ENCODE measurements at places on chromosomes 1 and 21.

- H3K27ac ChIP-seq, result no peak overlapping the region
- H3K27me3 ChIP-seq, result peaks cover 1% of the 10 kb centered on the region
- H3K4me3 ChIP-seq, result no peak overlapping the region
- peaks cover 5% of the 10 kb centered on the region for H3K36me3 ChIP-seq
- DNase-seq, result no peak
- no peaks in the 10 kb centered on the region for H3K4me1 ChIP-seq
These were observed 79.2 kb downstream of the HFM1 start for GRCh38 chr1:91325456-91325855.

DNA sequence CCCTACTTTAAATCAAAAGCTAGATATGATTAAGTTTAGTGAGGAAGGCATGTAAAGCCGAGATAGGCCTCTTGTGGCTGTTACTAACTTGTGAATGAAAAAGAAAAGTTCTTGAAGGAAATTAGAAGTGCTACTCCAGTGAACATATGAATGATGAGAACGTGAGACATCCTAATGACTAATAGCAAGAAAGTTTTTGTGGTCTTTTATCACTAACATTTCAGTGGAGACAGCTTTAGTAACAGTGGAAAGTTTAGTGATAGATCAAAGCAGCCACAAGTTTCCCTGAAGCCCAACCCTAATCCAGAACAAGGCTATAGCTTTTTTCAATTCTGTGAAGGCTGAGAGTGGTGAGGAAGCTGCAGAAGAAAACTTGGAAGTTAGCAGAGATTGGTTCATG, 73.6 kb upstream of the LRRC8B start:
- H3K36me3 ChIP-seq, result no peaks in the 10 kb centered on the region
- DNase-seq, result no peak
- H3K27me3 ChIP-seq, result no peaks in the 10 kb centered on the region
- no peak overlapping the region for H3K4me3 ChIP-seq
- H3K4me1 ChIP-seq, result no peaks in the 10 kb centered on the region

DNA sequence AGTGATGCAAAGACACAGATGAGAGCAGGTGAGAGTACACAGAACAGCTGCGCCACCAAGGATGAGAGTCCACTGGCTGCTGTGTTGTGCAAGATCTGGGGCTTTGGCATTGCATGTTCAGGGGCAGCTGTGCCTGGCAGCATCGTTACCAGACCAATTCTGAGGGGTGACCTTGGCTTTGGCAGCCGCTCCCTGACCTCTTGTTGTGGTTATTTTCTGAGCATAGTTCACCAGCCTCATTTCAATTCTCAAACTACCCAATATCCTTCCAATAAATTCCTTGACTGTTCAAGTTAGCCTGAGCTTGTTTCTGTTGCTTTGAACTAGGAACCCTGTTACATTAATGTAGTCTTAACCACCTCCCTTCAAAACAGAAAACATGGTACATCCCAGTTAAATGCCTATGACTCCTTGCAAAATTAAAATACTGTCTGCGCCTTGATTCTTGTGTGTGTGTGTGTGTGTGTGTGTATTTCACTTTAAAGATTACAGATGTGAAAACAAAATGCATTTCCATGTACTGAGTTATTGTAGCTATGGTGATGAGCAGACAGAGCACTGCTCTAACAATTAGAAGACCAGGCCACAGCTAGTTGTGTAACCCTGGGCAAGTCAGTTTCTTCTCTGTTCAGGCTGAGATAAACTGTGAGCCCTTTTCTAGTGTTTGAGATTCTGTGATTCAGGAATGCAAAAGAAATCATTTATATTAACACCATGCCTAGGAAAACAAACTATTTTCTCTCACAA, 106.3 kb upstream of the GUCA2B start:
- no peak overlapping the region for H3K4me3 ChIP-seq
- no peaks in the 10 kb centered on the region for H3K36me3 ChIP-seq
- H3K27ac ChIP-seq, result no peak overlapping the region
- DNase-seq, result no peak
- peaks cover 2% of the 10 kb centered on the region for H3K27me3 ChIP-seq
- H3K4me1 ChIP-seq, result no peaks in the 10 kb centered on the region

GRCh38 chr1:147822292-147822691, 61.9 kb upstream of the GJA5 start:
- H3K27ac ChIP-seq, result no peak overlapping the region
- peaks cover 2% of the 10 kb centered on the region for H3K4me1 ChIP-seq
- no peak overlapping the region for H3K4me3 ChIP-seq
- H3K36me3 ChIP-seq, result no peaks in the 10 kb centered on the region
- DNase-seq, result no peak

DNA sequence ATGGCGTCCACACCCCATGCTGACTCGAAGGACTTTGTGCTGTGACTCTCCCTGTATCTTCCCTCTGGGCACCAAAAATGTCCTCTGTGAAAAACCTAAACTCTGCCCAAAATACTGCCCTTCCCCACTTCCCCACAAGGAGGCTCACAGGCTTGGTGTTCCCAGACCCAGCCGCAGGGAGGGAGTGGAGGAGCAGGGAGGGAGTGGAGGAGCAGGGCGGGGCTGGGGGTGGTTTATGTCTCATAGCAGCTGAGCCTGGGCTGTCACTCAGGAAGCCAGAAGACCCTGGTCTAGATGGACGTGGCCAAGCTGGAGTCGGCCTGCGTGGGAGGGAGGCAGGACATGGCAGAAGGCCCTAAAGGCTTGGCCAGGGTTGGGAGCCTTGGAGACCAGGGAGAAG, 461.7 kb downstream of the PTPRU start:
- no peak overlapping the region for H3K27ac ChIP-seq
- H3K36me3 ChIP-seq, result no peaks in the 10 kb centered on the region
- no peak overlapping the region for H3K4me3 ChIP-seq
- no peaks in the 10 kb centered on the region for H3K4me1 ChIP-seq
- H3K27me3 ChIP-seq, result peaks cover 2% of the 10 kb centered on the region
- DNase-seq, result peak; percentile 62

DNA sequence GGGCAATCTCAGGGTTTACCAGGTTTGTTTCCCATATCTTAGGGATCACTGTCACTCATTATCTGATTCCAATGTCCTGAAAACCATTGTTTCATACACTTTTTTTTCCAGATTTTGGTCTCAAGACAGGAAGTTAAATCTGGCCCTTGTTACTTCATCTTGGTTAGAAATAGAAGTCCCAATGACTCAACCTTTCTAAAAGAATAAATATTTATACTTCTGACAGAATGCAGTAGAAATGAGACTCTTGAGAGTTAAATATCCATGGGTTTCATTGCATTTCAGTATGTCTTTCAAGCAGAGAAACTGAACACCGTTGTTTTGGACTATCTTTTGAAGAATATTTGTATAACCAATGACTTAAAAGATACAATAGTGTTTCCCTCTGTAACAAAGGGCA, 19.8 kb upstream of the VCAM1 start:
- H3K36me3 ChIP-seq, result no peaks in the 10 kb centered on the region
- peaks cover 1% of the 10 kb centered on the region for H3K27me3 ChIP-seq
- no peak overlapping the region for H3K4me3 ChIP-seq
- no peaks in the 10 kb centered on the region for H3K4me1 ChIP-seq
- no peak overlapping the region for H3K27ac ChIP-seq

DNA sequence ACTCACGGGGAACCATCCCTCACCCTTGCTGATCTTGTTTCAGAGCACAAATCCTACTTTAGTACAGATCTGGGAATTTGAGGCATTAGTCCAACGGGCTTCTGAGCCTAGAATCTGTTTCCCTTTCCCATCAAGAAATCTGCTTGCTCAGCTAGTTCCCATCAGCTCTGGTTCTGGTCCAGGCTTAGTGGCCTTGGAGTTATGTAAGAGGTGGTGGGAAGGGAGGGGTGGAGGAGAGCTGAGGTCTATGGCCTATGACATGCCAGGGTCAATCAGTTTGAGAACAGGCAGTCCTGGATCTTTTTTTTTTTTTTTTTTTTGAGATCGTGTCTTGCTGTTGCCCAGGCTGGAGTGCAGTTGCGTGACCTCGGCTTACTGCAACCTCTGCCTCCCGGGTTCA, 4.1 kb downstream of the GSTM1 start:
- no peak for DNase-seq
- H3K27me3 ChIP-seq, result no peaks in the 10 kb centered on the region
- no peak overlapping the region for H3K4me3 ChIP-seq
- no peaks in the 10 kb centered on the region for H3K36me3 ChIP-seq
- H3K27ac ChIP-seq, result no peak overlapping the region

DNA sequence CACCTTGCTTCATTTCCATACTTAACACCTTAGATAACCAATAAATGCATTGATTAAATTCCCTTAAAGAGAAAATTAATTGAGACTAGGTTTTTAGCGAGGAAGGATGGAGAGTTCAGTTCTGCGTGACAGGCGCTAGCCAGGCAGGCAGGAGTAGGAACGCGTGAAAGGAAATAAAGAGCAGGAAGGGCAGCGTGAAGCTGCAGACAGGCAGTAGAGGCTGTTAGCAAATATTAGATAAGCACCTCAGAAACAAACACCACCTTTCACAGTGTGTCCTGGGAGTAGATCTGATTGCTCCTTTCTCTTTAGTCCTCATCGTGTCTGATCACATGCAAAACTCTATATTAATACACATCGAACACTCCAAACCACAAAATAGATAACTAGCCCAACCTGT, 282.7 kb upstream of the ADGRL2 start:
- H3K27me3 ChIP-seq, result peaks cover 1% of the 10 kb centered on the region
- no peak for DNase-seq
- peaks cover 13% of the 10 kb centered on the region for H3K4me1 ChIP-seq
- H3K36me3 ChIP-seq, result no peaks in the 10 kb centered on the region
- no peak overlapping the region for H3K4me3 ChIP-seq

- peaks cover 31% of the 10 kb centered on the region for H3K4me1 ChIP-seq
- H3K36me3 ChIP-seq, result peaks cover 13% of the 10 kb centered on the region
- peaks cover 21% of the 10 kb centered on the region for H3K27me3 ChIP-seq
- DNase-seq, result peak; percentile 89
These were observed 549 bp downstream of the THBS3 start for GRCh38 chr1:155206891-155207805.

DNA sequence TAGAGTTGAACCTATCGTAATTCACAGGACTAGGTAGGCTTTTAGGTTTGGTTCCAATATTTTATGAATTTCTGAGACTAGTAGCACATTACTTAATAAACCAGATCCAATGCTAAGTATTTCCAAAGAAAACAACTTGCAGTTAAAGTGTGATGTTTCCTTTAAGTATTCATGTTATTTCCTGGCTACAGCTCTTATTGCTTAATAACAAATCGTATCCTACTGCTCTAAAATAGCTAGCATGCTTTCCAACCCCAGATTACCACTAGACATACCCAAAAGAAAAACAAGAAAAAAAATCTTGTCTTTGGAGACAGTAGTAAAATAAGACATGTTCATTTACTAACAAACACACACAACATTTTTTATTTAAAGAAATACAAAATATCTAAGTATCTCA, 898 bp downstream of the KRTAP27-1 start:
- no peaks in the 10 kb centered on the region for H3K4me1 ChIP-seq
- H3K36me3 ChIP-seq, result no peaks in the 10 kb centered on the region
- H3K4me3 ChIP-seq, result no peak overlapping the region
- H3K27ac ChIP-seq, result no peak overlapping the region
- no peaks in the 10 kb centered on the region for H3K27me3 ChIP-seq

DNA sequence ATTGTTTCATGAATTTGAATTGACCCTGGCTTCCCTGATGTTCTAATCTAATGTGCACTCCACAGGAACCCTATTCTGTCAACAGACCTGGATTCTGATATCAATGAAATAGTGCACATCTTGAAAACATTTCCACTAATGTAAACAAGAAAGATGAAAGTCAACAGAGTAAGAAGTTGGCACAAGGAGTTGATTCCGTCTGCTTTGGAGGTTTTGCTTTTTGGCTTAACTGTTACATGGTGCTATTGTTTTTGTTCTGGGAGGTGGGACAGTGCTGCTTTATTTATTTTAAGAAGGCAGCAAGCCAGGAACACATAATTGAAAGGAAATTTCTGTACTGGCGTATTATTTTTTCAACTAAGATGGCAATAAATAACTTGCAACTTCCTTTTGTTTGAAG, 73.3 kb downstream of the LEPR start:
- no peak for DNase-seq
- no peaks in the 10 kb centered on the region for H3K36me3 ChIP-seq
- no peak overlapping the region for H3K4me3 ChIP-seq
- H3K4me1 ChIP-seq, result peaks cover 27% of the 10 kb centered on the region

GRCh38 chr1:160987359-160988050, 32.9 kb upstream of the ITLN2 start:
- no peak for DNase-seq
- peaks cover 23% of the 10 kb centered on the region for H3K4me1 ChIP-seq
- peaks cover 4% of the 10 kb centered on the region for H3K27me3 ChIP-seq
- H3K4me3 ChIP-seq, result no peak overlapping the region

DNA sequence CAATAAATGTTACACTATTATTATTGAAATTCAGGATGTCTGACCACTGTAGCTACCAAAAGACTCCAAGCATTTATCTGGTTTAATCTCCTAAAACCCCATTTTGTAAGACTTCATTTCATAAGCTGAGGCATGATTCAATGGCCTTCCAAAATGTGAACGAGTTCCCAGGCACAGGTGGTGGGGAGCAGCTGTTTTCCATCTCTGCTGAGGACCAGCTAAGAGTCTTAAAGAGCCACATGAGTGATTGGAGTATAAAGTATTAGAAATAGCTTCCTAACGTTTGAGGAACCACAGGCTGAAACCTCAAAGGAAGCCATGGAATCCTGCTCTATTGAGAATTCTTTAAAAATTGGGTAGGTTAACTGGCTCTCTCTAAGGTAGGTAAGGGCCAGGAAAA, 44.9 kb downstream of the SEC16B start:
- no peaks in the 10 kb centered on the region for H3K36me3 ChIP-seq
- peaks cover 4% of the 10 kb centered on the region for H3K4me1 ChIP-seq
- DNase-seq, result no peak
- H3K27me3 ChIP-seq, result no peaks in the 10 kb centered on the region
- no peak overlapping the region for H3K4me3 ChIP-seq

DNA sequence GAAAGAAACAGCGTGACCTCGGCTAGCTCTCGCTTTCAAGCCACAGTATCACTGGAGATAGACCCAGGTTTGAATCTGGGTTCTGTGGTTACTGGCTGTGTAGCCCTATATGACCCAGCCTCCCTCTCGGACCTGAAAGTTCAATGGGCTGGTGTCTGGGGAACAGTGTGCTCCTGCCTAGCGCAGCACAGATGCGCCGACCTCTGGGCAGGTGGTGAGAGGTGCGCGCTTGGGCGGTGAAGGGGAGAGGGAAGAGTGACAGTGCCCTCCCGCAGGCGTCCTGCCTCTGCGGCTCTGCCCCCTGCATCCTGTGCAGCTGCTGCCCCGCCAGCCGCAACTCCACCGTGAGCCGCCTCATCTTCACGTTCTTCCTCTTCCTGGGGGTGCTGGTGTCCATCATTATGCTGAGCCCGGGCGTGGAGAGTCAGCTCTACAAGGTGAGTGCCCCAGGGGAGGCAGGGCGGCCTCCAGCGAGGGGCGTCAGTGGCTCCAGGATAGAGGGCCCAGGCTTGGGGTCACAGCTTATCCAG, 10.5 kb downstream of the SERINC2 start:
- peaks cover 10% of the 10 kb centered on the region for H3K36me3 ChIP-seq
- no peak overlapping the region for H3K27ac ChIP-seq
- DNase-seq, result no peak
- H3K4me1 ChIP-seq, result peaks cover 4% of the 10 kb centered on the region

Measured in endothelial cell (in vitro differentiated cells).